ENCODE measurements at places on chromosomes 7 and 10. TPM values are rescaled to one million over a fixed set of nuclear protein-coding genes. Genes with fewer than 3 reads are reported as not detected.

Gene RBM48
- total RNA-seq: 12.9 TPM

Gene TMEM139
- 0.32 TPM for total RNA-seq

Gene PCDH15
- 0.09 TPM for total RNA-seq

Gene HNRNPH3
- 121 TPM for total RNA-seq

Gene POP7
- 16.4 TPM for total RNA-seq

Gene JAKMIP3
- 0.99 TPM for total RNA-seq

Gene IQUB
- 0.39 TPM for total RNA-seq

Gene SEMA3E
- total RNA-seq: 9.1 TPM

Gene NPY
- total RNA-seq: not detected

Gene CPEB3
- 7.4 TPM for total RNA-seq

Gene PTPRN2
- 1.4 TPM for total RNA-seq

Gene CADPS2
- 23.8 TPM for total RNA-seq

DNA sequence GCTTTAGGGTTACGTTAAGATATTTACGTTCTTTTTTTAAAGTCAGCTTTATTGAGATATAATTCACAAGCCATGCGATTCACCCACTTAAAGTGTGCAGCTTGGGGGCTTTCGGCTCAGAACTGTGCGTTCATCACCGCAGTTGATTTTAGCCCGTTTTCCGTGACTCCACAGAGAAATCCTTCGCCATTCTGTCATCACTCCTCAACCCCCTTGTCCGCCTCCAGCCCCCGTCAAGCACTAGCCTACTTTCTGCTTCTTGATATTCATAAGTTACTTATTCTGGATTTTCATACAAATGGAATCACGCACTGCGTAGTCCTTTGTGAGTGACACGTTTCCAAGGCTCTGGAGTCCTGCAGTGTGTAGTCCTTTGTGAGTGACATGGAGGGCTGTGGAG lies 20.4 kb downstream of the FAM20C start:
- no peak overlapping the region for H3K27ac ChIP-seq
- H3K4me3 ChIP-seq: no peak overlapping the region
- H3K4me1 ChIP-seq: no peaks in the 10 kb centered on the region
- no peak for DNase-seq
- H3K27me3 ChIP-seq: no peaks in the 10 kb centered on the region

DNA sequence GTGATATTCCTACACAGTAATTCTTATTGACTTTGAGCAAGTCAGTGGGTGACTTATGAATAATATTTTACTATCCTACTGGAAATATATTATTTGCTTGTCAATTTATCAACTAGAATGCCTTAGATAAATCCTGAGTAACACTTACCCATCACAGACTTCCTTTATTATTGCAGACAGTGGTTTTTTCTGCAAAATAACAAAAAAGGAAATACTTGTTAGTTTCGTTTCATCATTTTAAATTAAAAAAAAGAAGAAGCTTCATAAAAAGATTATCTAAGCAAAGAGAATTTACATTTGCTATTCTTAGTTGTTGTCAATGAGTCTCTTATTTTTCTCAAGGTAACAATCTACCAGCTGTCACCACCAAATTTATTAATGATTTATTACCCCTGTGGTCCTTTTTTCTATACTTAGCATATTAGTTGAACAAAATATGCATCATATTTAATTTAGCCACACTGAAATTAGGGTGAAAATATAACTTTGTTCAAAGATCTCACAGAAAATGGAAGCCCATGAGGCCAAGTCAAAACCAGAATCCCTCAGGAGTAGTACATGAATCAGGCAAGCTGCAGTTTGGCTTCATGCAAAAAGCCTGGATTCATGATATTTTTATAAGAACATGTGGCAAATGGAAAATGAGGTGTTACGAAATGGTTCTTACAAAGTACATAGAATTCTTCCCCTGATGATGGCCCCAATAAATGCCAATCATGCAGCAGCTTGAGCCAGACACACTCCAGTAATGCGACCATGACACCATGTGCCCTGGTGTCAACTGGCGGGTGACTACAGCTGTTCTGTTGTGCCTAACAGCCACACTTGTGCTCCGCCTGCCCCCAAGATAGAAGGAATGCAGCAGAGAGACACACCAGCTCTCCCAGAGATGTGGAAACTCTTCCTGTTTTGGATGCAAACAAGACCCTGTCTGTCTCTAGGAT lies 132.6 kb downstream of the ELMO1 start:
- DNase-seq: no peak
- H3K27me3 ChIP-seq: no peaks in the 10 kb centered on the region
- no peak overlapping the region for H3K27ac ChIP-seq
- no peaks in the 10 kb centered on the region for H3K4me1 ChIP-seq
- no peaks in the 10 kb centered on the region for H3K36me3 ChIP-seq
- no peak overlapping the region for H3K4me3 ChIP-seq

DNA sequence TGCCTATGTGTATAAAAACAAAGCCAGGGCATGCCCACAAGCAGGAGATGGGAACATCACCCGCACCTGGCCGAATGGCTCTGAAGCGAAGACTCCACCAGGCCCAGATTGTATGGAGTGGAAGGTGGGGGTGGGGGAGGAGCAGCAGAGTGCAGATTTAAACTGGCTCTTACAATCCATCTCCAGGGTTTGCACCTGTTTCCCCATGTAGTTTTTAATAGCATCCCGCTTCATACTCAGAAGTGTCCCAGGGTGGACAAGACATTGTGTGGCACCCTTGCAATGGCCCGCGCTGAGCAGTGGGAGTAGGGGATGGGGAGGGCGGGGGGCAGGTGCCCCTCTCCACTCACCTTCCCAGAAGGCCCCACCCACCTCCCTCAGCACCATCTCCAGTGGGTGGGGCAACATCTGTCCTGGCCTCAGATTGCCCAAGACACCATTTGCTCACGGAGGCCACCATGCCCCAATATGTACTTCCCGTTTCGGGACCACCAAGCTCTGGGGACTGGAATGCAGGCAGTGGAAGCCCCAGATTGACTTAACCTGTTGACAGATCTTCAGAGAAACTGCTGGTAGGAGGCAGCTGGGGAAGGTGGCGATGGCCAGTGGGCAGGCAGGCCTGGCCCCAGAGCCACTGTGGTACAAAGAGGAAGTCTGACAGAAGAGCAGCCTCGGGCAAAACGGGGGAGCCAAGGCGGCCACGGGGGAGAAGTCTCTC lies 23.0 kb downstream of the VSIR start:
- H3K27me3 ChIP-seq: no peaks in the 10 kb centered on the region
- H3K27ac ChIP-seq: no peak overlapping the region
- H3K4me1 ChIP-seq: no peaks in the 10 kb centered on the region
- no peak for DNase-seq

DNA sequence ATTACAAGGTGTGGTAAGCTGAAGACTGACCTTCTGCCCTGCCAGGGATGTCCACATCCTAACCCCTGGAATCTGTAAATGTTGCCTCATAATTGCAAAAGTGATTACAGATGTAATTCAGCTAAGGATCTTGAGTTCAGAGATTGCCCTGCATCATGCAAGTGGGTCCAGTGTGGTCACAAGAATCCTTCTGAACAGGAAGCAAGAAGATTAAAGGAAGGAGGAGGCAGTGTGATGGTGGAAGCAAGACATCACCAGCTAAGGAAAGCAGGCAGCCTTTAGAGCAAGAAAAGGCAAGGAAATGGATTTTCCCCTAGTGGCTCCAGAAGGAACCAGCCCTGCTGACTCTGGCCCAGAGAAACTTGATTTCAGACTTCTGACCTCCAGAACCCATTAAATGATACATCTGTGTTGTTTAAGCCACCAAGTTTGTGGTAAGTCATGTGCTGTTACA lies 78.1 kb downstream of the USP6NL start:
- no peaks in the 10 kb centered on the region for H3K27me3 ChIP-seq
- H3K27ac ChIP-seq: no peak overlapping the region
- no peak for DNase-seq
- H3K4me1 ChIP-seq: no peaks in the 10 kb centered on the region
- no peak overlapping the region for H3K4me3 ChIP-seq
- no peaks in the 10 kb centered on the region for H3K36me3 ChIP-seq

GRCh38 chr7:17620566-17620965 lies 319.7 kb downstream of the SNX13 start:
- H3K36me3 ChIP-seq: no peaks in the 10 kb centered on the region
- DNase-seq: no peak
- H3K27me3 ChIP-seq: no peaks in the 10 kb centered on the region
- H3K4me1 ChIP-seq: peaks cover 6% of the 10 kb centered on the region
- H3K4me3 ChIP-seq: no peak overlapping the region

GRCh38 chr7:18975689-18976280 lies 141.7 kb downstream of the TWIST1 start:
- H3K27ac ChIP-seq: peak overlapping the region; percentile 80
- peaks cover 8% of the 10 kb centered on the region for H3K4me1 ChIP-seq
- H3K27me3 ChIP-seq: no peaks in the 10 kb centered on the region
- no peak overlapping the region for H3K4me3 ChIP-seq
- DNase-seq: no peak

GRCh38 chr7:137539111-137539715 lies 195.7 kb upstream of the PTN start:
- H3K4me3 ChIP-seq: no peak overlapping the region
- no peaks in the 10 kb centered on the region for H3K36me3 ChIP-seq
- no peak for DNase-seq
- H3K27ac ChIP-seq: no peak overlapping the region

DNA sequence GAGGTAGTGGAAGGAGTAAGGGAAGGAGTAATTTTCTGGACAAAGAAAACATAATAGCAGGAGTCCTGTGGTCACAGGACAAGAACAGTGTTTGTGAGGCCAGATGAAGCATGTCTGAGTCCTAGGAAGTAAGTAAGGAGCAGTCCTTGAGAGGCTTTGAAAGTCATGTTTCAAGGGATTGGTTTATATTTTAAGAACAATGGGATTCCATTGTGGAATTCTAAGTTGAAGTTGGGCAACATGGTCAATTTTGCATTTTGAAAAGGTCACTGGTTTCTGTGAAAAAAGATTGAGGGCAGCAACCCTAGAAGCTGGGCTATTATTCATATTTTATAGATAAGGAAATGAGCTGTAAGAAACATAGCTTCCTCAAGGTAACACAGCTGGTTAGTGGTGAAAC lies 10.8 kb upstream of the SLC25A28 start:
- H3K27ac ChIP-seq: no peak overlapping the region
- H3K36me3 ChIP-seq: no peaks in the 10 kb centered on the region
- H3K4me1 ChIP-seq: no peaks in the 10 kb centered on the region

DNA sequence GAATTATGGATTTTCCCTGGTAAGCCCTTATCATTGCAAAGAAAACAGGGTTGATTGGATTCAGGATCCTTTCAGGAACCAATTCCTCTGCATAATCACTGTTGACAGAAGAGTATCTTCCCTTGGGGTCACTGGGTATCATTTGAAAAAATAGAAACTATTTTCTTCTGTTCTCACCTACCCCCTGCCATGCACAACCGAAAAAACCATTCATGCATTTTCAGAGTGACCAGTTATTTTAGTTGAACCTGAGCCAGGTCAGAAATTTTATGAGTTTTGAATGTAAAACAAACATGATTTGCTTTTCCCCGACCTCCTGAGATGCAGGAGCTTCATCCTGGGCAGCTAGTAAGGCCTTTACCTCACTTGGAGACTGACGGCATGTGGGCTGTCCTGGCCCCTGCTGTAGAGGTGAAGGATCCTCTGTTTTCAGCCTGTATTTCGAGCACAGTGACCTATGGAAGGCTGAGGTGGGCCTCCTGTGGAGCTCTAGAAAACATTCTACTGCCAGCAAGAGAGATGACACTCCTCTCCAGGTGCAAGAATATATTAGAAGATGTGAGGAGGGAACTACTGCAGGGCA lies 30.1 kb downstream of the TMEM178B start:
- H3K27me3 ChIP-seq: no peaks in the 10 kb centered on the region
- H3K36me3 ChIP-seq: no peaks in the 10 kb centered on the region
- H3K27ac ChIP-seq: no peak overlapping the region
- no peaks in the 10 kb centered on the region for H3K4me1 ChIP-seq

- H3K4me3 ChIP-seq: no peak overlapping the region
- no peak overlapping the region for H3K27ac ChIP-seq
- no peaks in the 10 kb centered on the region for H3K4me1 ChIP-seq
Observed at GRCh38 chr7:152108359-152108758, 82.9 kb downstream of the GALNT11 start.

- H3K4me3 ChIP-seq: no peak overlapping the region
- peaks cover 2% of the 10 kb centered on the region for H3K4me1 ChIP-seq
- no peak overlapping the region for H3K27ac ChIP-seq
- H3K36me3 ChIP-seq: no peaks in the 10 kb centered on the region
- no peaks in the 10 kb centered on the region for H3K27me3 ChIP-seq
- no peak for DNase-seq
Observed at GRCh38 chr7:16630654-16631053, 14.9 kb downstream of the ANKMY2 start.

- no peaks in the 10 kb centered on the region for H3K36me3 ChIP-seq
- H3K27ac ChIP-seq: peak overlapping the region; percentile 61
Observed at GRCh38 chr7:20330928-20331909, 519 bp downstream of the ITGB8 start.

GRCh38 chr7:73451780-73452398 lies 18.3 kb downstream of the FZD9 start:
- peaks cover 8% of the 10 kb centered on the region for H3K36me3 ChIP-seq
- H3K27me3 ChIP-seq: no peaks in the 10 kb centered on the region
- H3K27ac ChIP-seq: no peak overlapping the region
- no peak overlapping the region for H3K4me3 ChIP-seq
- no peaks in the 10 kb centered on the region for H3K4me1 ChIP-seq
- DNase-seq: no peak

DNA sequence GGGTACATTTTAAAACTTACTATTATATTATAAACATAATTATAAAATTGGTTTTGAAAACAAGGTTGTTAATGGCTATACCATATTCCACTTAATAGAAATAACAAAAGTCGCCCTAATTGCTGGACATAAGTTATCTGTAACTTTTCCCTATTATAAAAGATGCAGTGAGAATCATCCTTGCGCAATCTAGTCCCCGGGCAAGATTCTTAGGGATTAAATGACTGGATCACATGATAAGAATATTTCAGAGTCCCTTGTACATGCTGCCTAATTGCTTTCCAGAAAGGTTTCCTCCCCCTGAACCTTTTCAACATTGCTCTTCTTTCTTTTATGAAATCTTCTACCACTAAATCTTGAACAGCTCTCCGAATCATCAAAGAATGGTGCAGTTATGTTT lies 479.8 kb upstream of the MKI67 start:
- H3K4me1 ChIP-seq: no peaks in the 10 kb centered on the region
- no peak for DNase-seq

DNA sequence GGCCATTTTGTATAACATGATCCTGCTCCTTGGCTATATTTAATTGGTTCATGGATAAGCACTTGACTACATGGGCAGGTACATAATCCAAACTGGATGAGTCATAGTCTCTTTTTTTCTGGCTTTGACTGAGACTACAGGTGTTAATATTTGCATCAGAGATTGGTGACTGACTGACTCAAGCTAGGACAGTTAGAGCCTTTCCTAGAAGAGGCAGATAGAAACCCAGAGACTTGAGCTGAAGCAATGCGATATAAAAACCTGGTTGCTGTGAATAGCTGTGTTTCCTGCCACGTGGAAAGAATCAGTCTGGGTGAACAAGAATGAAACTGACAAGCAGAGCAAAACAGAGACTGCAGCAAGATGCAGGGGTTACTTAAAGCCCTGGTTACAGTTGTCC lies 81.0 kb downstream of the SAMD9 start:
- no peaks in the 10 kb centered on the region for H3K36me3 ChIP-seq
- H3K4me1 ChIP-seq: no peaks in the 10 kb centered on the region
- no peak overlapping the region for H3K4me3 ChIP-seq
- DNase-seq: no peak
- H3K27me3 ChIP-seq: no peaks in the 10 kb centered on the region
- H3K27ac ChIP-seq: no peak overlapping the region

- no peaks in the 10 kb centered on the region for H3K4me1 ChIP-seq
- H3K27ac ChIP-seq: no peak overlapping the region
- no peaks in the 10 kb centered on the region for H3K27me3 ChIP-seq
- no peak overlapping the region for H3K4me3 ChIP-seq
- no peak for DNase-seq
Observed at GRCh38 chr7:143283381-143283780, 1.4 kb upstream of the TMEM139 start.

GRCh38 chr7:63521-64021 lies 128.8 kb upstream of the FAM20C start:
- H3K4me1 ChIP-seq: no peaks in the 10 kb centered on the region
- no peak overlapping the region for H3K27ac ChIP-seq
- H3K4me3 ChIP-seq: no peak overlapping the region
- H3K36me3 ChIP-seq: no peaks in the 10 kb centered on the region

Data from aorta (tissue), 5 donors.